ENCODE measurements at places on chromosomes 11 and 22. TPM values are rescaled to one million over a fixed set of nuclear protein-coding genes. Genes with fewer than 3 reads are reported as not detected.

DNA sequence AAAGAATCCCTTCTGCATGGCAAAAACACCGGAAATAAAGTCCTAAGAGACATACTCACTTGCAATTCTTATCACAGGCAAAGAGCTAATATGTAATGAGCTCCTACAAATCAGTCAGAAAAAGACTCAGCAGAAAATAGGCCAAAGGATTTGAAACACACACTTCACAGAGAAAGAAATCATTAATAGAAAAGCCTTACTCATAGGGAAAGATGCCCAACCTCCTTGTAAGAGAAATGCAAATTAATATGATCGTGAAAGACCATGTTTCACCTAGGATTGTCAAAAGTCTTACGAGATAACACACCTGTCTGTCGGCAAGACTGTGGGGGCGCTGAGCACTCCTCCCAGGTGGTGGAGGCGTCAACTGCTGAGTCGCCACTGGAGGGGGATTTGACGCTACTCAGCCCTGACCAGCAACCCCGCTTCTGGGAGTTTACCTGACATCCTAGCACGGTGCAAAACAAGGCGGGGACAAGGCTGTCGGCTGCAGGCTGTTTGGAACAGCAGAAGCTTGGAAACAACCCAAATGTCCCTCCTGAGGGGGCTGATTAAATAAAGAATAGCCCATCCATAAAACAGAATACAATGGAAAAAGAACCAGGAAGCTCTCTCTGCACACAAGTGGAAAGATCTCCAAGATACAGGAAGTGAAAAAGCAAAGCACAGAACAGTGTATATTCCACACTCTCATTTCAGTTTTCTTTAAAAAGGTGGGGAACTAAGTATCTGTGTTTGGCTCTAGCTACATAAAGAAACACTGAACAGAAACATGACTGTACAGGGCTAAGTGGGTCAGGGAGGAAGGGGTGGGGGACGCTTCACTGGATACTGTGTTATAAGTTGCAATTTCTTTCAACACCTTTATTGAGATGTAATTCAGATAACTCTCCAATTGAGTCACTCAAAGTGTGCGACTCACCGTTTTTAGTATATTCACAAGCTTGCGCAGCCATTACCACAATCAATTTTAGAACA is 11.5 kb downstream of the CSNK1E start:
- H3K4me3 ChIP-seq, result peak overlapping the region; percentile 70
- H3K36me3 ChIP-seq, result peaks cover 6% of the 10 kb centered on the region
- peak overlapping the region; percentile 55 for H3K27ac ChIP-seq
- peaks cover 36% of the 10 kb centered on the region for H3K4me1 ChIP-seq
- no peaks in the 10 kb centered on the region for H3K27me3 ChIP-seq

GRCh38 chr11:72970557-72971118 is 156.4 kb downstream of the ATG16L2 start:
- no peaks in the 10 kb centered on the region for H3K27me3 ChIP-seq
- peaks cover 48% of the 10 kb centered on the region for H3K4me1 ChIP-seq
- H3K27ac ChIP-seq, result peak overlapping the region; percentile 95
- peak; percentile 8 for DNase-seq

DNA sequence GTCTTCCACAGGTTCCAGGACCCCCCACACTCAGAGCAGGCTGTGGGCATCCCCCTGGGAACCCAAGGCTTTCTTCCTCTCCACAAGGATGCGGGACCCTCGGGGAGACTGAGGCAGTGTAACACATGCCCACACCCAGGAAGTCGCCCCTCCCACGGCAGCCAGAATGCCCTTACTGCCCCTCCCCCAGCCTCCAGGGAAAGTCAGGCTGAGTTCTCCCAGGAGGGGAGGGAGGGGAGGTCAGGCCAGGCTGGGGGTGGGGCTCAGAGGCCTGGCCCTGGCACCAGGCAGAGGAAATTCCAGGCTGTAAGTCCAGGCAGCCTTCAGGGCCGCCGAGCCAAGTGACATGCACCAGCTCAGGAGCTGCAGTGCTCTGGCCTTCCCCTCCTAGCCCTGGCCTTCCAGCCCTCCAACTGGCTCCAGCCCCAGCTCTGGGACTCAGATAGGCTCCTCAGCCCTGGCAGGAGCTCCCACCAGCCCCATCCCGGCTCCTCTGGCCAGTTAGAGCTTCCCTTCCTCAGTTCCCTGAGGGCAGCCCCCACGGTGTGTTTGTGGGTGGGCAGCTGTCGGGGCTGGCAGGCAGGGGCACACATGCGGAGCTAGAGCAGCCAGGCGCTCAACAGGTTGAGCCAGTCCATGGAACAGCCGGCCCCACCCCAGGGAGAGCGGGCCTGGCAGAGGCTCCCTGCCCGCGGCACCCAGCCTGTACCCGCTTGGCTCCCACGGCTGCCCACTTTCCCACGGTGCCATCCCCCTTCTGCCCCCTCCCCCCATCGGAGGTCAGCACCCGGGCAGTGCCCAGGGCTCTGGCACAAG is 3.6 kb downstream of the BCL9L start:
- DNase-seq, result no peak
- H3K27me3 ChIP-seq, result no peaks in the 10 kb centered on the region
- H3K4me3 ChIP-seq, result peak overlapping the region; percentile 84
- peaks cover 79% of the 10 kb centered on the region for H3K4me1 ChIP-seq

DNA sequence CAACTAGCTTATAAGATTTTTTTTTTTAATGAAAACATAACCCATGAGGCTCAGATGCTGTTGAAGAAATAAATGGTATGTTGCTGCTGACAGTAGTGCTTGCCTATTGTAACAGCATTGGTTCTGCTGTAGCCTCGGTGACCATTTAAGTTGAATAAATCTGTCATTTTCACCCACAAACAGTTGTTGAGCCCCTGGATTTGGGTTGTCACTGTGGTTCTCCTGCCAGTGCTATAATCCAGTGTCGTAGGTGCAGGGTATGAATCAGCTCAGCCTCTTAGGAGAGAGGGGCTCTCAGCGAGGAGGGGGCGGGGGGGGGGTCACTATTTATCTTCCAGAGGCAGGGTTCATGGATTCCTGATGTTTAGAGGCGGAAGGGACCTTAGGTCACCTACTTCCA is 49.9 kb upstream of the HORMAD2 start:
- no peaks in the 10 kb centered on the region for H3K27me3 ChIP-seq
- H3K36me3 ChIP-seq, result no peaks in the 10 kb centered on the region
- no peak overlapping the region for H3K27ac ChIP-seq
- H3K4me1 ChIP-seq, result no peaks in the 10 kb centered on the region

- H3K4me3 ChIP-seq, result no peak overlapping the region
- H3K36me3 ChIP-seq, result peaks cover 4% of the 10 kb centered on the region
- H3K4me1 ChIP-seq, result peaks cover 18% of the 10 kb centered on the region
- no peak overlapping the region for H3K27ac ChIP-seq
- no peak for DNase-seq
Measured at GRCh38 chr11:35658020-35658948, 4.3 kb upstream of the TRIM44 start.

Gene TNNI2
- total RNA-seq, result 1.2 TPM

Gene SCGB1A1
- not detected for total RNA-seq

Gene ASPHD2
- total RNA-seq, result 14.6 TPM

Gene JAM3
- total RNA-seq, result 8.5 TPM
